Activated CD8-positive, alpha-beta memory T cell treated with anti-CD3 and anti-CD28 coated beads, Interleukin-2, amount 50 U/mL, for 4 hours (primary cell): ENCODE measurements at places on chromosomes 1 and 21.

DNA sequence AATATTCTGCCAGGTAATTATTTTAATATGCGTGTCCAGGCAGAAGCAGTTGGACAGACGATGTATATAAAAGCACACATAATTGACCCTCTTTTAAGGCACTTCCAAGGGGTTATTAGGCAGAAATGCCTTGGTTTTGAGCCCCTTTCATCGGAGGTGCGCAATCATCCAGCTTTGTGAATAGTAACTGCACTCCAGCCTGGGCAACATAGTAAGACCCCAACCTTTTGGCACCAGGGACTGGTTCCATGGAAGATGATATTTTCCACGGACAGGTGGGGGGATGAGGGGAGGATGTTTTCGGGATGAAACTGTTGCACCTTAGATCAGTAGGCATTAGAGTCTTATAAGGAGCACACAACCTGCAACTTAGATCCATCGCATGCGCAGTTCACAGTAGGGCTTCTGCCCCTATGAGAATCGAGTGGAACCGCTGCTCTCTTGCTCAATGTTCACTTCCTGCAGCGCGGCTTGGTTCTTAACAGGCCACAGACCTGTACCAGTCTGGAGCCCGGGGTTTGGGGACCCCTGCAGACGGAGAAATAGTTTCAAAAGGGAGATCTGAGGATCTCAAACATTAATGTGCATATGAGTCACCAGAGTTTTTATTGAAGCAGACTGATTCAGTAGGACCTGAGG lies 1.8 kb upstream of the MCOLN2 start:
- peak; percentile 56 for DNase-seq

- no peak for DNase-seq
These were observed 11.2 kb upstream of the OR6K3 start for GRCh38 chr1:158731707-158732106.

DNA sequence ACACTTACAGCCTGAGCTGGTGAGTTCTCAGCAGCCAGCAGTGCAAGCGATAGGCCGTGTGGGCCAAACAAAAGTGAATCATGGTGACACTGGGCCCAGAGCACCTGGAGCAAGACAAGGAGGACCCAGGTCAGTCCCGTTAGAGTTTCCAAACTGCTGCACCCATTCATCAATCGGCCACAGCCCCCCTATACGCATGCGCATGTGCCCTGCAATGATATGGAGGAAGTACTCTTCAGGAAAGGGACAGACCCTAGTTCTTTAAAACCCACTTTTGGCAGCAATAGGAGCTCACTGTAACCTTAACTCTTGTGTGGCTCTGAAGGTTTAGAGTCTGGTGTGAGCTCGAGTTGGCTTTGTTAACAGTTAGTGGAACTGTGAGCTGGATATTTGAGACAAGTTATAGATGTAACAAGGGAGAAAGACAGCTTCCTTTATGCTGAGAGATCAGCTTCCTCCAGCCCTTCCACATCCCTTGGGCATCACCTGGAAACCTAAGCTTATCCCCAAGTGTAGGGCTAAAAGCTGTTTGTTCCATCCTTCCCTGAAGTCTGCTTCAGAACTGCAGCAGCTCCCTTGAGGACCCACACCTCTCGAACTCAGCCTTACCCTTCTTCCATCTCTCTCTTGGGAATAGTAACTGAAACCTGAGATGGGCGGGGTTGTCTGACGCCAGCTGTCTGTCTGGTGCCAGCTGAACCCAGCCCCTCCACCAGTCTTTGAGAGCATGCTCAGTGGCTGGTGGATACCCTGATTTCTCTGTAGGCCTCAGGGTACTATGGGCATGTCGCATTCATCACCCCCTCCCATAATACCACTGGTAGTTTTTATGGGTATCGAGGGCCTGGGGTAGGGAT lies 17.7 kb downstream of the NMNAT1 start:
- no peak for DNase-seq

GRCh38 chr1:184322253-184322652 lies 64.6 kb upstream of the C1orf21 start:
- DNase-seq: no peak

DNA sequence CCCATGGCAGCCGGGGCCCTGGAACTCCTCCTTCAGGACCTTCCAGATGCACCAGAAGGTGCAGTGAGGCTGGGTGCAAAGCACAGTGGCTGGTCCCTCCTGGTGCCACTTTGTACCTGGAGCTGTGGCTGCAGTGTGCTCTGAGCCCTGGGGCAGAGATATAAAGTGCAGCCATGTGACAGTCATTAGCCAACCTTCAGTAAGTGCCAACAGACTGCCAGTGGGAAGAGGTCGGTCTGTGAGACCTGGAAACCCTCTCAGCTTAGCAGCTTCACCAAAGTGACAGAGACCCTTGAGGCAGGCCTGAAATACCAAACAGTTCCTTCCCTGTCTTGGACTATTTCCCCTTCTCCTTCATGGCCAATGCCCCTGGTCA lies 26.7 kb upstream of the NGF start:
- DNase-seq: no peak

DNA sequence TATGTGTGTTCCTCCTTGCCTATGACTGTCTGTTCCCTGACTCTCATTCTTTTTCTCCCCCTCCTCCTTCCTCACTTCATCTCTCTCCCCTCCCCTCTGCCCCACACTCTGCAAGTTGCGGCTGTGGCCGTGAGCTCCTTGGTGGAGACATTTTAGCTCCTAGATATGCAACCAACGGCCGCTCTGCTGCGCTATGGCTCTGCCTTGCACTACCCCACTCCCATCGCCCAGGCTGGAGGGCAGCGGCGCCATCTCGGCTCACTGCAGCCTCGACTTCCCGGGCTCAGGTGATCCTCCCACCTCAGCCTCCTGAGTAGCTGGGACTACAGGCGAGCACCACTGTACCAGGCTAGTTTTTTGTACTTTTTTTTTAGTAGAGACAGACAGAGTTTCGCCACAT lies 5.5 kb downstream of the REG4 start:
- DNase-seq: no peak

- DNase-seq: no peak
These were observed 25.8 kb upstream of the EVA1B start for GRCh38 chr1:36349241-36349671.

GRCh38 chr1:108653431-108654105 lies 7.3 kb downstream of the HENMT1 start:
- DNase-seq: no peak

- no peak for DNase-seq
These were observed 110.6 kb downstream of the HS2ST1 start for GRCh38 chr1:87024936-87025540.

DNA sequence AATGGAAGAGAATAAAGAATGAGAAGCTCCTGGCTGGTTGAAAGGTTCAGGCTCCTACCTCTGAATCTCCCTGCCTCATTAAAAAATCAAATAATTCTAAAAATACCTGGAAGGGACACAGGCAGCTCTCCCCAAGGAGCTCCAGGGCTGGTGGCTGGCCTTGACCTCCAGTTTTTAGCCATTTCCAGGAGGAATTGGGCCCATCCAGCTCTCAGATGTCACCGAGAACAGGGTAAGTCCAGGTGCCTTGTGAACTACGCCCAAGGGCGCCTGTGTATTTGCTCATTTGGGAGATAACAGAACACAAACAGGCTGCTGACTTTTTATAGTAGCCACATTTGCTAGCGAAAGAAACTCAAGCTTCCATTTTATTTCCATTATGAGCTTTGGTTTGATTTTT lies 321.0 kb upstream of the C1orf174 start:
- DNase-seq: no peak

DNA sequence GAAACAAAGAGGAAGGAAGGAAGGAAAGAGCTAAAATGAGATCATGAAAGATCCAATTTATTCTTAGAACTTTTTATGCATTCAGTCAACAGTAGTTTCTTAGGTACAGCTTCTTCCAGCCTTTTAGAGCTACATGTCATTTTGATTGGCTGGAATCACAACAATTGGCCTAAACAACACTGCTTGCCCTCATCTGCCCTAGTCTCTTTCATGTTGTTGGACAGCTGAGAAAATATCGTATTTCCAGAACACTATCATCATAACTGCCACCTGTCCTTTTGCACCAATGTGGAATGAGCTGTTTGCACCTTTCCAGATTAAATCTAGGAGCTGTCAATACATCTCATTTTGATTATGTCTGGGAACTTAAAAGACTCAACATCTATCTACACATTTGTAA lies 161.7 kb downstream of the TGFBR3 start:
- DNase-seq: no peak

DNA sequence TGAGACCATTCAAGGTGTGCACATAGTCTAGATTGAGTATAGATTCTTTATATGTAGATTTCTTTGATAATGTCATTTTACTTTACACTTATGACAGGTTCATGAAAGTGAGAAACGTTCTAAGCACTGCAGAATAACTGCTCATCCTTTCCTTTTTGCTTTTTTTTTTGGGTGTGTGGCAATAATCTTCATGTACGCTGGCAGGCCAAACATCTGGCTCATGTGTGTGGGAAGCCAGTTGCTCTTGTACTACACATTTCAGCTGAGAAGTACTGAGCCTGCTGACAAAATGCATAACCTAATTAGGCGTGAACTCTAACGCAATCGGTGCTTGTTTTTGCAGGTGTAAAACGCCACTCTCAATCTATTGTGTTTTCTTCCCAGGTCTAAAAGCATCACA lies 350.8 kb upstream of the KAZN start:
- DNase-seq: no peak

DNA sequence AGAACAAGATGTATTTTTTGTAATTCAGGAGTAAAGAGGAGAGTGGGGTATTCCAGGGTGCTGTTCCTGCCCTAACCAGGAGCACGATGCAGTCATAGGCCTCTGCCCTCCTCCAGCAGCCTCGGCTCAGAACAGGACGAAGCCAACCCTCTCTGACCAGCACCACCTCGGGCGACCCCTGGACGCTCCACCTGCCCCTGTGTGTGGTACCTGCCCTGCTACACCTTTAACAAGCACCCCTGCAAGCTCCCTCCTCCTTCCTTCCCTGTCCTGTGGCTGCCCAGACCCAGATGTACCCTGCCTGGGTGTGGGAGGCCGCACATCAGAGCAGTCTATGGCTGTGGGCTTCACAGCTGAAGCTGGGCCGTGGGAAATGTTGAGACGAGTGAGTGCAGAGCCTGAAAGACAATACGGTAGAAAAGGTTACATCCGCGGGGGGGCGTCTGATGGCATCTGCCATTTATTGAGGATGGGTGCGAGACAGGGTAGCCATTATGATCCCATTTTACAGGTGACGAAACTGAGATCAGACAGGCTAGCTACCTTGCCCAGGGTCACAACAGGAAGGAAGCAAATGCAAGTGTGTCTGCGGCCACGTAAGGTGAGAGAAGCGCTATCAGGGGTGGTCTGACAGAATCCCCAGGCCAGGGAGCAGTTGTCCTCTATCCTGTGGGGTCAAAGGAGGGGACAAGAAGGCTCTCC lies 4.6 kb downstream of the ERG start:
- no peak for DNase-seq

- no peak for DNase-seq
These were observed 93.6 kb upstream of the DEPDC1 start for GRCh38 chr1:68590473-68590872.

- DNase-seq: no peak
These were observed 58.5 kb downstream of the PKN2 start for GRCh38 chr1:88742531-88742930.

DNA sequence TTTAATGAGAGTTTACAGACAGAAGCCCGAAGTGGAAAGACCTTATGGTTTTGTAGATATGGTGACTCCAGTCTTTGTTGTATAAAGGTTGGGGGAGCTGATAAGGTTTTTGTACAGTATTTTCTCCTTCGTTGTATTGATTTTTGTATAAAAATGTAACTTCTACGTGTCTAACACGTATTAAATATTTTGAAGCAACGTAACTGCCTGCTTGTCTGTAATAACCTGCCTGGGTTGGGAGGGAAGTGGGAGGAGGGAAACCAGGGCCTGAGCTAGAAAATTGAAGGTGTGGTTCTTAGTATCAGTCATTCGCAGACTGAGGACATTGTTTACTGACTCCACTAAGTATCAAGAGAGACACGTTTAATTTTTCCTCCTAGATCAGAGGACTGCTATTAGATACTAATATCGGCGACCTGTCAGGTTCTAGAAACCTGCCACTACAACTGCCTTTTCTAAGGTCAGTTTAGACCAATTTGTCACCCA lies 2.2 kb downstream of the IER5 start:
- DNase-seq: peak; percentile 37

GRCh38 chr1:197127246-197127912 lies 19.1 kb downstream of the ASPM start:
- no peak for DNase-seq

- no peak for DNase-seq
These were observed 265.9 kb downstream of the PRDM2 start for GRCh38 chr1:13965770-13966398.

GRCh38 chr1:40040511-40041465 lies at the start of gene CAP1:
CAP1 (plus strand) TSS chr1:40040729; CDS start chr1:40059347, 18,618 bp downstream.
- DNase-seq: peak; percentile 100

DNA sequence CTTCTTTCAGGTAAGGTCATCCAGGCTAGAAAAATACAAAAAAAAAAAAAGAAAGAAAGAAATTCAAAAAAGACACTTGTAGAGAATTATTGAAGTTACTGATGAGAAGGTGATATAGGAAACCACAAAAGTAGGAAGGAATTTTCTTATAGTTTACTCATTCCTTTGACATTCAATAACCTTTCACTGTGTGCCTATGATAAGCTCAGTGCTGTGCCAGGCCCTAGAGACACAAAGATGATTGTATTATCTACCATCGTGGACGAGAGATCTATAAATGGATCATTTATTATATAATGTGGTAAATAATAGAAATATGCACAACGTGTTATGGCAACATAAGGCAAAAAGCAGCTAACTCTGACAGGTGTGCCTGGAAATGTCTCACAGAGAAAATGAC lies 109.6 kb upstream of the NGF start:
- no peak for DNase-seq

GRCh38 chr1:191174298-191174697 lies 696.6 kb upstream of the BRINP3 start:
- no peak for DNase-seq

DNA sequence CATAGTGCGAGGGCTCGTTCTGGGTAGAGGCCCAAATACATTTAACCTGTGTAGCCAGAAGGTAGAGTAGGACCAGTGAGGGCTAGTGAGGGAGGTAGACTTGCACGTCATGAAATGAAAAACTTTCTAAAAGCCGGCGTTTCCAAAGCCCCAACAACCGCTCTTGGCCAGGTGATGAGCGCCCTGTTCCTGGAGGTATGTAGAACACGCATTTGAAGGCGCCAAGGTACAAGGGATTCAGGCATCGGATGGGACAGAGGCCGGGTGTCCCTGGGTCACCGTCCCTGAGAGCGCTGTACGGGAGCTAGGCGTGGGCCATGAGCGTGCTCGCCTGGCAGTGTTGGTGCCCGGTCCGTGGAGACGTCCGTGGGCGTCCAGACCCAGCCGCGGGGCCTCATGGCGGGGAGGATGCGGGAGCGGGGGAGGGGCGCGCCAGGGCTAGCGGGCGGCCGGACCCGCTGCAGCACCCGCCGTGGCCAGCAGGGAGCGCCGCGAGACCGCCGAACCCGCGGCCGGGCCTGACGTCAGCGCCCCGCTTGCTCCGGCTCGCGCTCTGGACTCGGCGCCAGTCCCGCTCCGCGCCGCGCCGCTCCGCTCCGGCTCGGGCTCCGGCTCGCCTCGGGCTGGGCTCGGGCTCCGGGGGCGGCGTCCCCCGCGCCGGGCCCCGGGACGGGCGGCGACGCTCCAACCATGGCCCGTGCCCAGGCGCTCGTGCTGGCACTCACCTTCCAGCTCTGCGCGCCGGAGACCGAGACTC lies at the start of gene PTPRU:
PTPRU (plus strand) TSS at position 568 of the 757 bp plus-strand sequence; CDS start at position 691, 123 bp downstream.
- DNase-seq: peak; percentile 83
